ENCODE measurements at places on chromosomes 16 and 17.

DNA sequence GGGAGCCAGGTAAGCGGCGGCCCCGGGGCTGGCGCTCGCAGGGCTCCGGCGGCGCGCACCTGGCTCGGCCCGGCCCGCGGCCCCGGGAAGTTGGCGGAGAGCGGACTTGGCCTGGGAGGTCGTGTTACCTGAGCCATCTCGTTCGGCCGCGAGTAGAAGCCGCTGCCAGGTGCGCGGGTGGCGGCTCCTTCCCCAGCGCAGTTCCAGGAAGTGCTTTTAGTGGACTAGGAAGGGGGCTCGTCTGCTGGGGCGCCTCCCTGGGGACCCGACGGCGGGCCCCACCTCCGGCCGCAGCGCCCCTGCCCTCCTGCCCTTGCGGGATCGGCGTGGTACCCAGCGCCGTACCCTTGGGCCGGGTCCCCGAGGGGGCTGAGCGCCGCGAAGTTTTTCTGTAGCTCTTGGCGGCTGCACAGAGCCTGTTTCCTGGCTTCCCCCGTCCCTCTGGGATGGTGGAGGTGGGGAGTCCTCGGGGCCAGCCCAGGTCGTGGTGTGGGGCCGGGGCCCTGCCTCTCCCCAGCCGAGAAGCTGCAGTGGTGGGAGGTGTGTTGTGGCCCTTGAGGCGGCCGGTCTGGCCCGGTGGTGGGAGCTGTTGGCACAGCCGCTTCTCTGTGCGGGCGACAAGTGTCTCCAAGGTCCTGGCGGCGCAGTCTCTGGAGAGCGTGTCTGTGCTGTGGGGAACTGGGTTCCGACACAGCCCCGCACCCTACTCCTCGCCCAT, 96.9 kb downstream of the RAB11FIP4 start:
- DNase-seq: no peak

GRCh38 chr17:60167065-60167741, 17.4 kb downstream of the CA4 start:
- DNase-seq: no peak

GRCh38 chr16:2194166-2194834, 2.1 kb downstream of the CASKIN1 start:
- DNase-seq: no peak

DNA sequence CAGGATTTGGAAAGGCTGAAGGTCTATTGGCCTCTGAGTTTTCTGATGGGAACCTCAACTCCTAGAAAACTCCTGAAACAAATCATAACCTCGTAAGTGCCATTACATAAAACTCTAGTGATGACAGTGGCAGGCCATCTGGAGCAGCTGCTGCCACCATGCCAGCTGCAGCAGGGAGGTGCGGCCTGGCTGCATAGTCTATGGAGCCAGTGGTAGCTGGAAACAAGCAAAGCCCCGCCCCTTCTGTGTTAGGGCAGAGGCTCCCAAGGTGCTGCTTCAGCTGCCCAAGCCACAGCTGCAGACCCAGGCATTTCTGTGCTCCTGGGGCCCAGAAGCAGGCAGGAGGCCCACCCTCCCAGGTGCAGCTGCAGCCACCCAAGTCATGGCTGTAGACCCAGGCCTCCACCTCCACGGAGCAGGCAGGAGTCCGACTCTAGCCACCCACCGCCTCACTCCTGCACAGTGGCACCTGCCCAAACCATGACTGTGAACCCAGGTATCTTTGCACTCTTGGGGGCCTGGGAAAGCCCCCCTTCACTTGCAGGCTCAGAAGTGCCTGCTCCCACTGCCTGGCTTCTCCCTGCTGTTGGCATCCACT, 254.1 kb upstream of the KCNJ16 start:
- no peak for DNase-seq

- DNase-seq: no peak
Observed at GRCh38 chr16:4454623-4455022, 19.8 kb downstream of the NMRAL1 start.

GRCh38 chr16:4801051-4801961, 1.1 kb downstream of the ROGDI start:
- no peak for DNase-seq

DNA sequence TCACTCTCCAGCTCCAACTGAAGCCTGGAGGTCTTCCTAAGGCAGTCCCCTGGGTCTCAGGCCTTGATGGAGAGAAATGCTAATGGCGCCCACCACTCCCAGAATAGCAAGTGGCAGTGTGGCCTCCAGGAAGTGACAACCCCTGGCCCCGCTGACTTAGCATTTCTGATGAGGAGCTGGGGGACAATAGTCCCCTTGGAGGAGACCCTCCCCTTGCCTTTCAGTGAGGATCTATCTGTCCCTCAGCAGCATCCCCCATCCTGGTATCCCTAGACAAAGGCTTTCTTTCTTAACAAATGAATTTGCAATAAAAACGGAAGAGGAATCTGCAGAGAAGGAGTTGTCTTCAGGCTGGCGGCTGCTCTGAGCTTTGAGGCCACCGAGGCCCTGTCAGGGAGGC, 68.8 kb downstream of the LITAF start:
- DNase-seq: no peak

- peak; percentile 42 for DNase-seq
Observed at GRCh38 chr16:65123396-65124211, 1.7 kb upstream of the CDH11 start.

DNA sequence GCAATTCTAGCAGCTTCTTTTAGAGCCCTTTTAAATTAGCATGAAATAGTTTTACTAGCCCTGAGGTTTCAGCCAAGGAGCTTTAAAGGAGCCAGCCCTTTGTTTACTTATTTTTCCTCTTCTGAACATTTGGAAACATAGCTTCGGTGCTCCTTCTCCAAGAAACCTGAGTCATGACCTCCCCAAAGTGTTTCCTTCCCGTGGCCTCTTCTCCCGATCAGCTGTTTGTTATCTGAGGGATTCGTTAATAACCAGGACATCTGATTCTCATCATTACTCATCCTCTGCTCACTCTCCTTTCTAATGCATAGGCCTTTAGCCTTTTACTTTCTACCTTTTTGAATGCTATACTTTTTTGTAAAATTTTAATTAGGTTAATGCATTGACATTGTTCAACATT, 204.5 kb downstream of the WWOX start:
- no peak for DNase-seq

GRCh38 chr17:19867329-19868078, at the start of gene ULK2:
Gene ULK2, minus strand, starts transcription at chr17:19867936. Its CDS starts 519 bp downstream, at chr17:19867417.
- peak; percentile 69 for DNase-seq

DNA sequence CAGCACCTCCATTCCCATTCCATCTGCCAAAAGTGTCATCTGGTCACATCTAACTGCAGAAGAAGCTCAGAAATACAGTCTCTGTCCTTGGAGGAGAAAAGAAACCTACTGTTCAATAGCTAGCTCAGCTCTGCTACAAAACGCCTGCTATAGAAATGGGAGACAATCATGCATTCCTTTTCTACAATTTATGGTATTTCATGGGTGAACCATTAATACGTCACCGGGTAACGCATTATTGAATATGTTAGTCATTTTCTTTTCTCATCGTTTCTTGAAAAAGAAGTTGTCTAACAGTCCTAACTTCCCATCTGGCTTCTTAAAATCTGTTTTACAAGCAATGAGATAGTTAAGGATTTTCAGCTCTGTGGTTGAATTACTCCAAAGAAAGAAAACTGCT, 496.7 kb upstream of the RBFOX1 start:
- no peak for DNase-seq

- DNase-seq: peak; percentile 36
Observed at GRCh38 chr16:68529931-68530701, 9.0 kb upstream of the ZFP90 start.

DNA sequence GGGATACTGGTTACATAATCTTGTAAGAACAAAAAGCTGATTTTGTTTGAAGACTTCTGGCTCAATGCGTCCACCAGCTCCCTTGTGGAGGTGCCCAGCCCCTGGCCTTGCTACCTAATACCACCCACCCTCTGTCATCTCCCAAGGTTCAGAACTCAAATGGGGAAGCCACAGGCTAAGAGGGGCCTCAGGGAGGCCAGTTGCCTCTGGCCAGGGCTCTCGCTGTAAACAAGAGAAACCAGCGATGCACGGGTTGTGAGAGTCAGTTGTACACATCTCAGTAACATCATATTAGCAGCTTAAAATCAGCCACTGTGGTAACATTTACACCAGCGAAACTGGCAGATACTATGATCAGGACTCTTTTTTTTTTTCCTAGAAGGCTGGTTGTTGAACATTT, 6.0 kb downstream of the TEKT5 start:
- DNase-seq: no peak

GRCh38 chr16:9787717-9788116, 394.5 kb downstream of the GRIN2A start:
- DNase-seq: no peak

- DNase-seq: no peak
Observed at GRCh38 chr16:72635694-72636093, 412.2 kb downstream of the ZFHX3 start.

- DNase-seq: no peak
Observed at GRCh38 chr16:76653390-76654026, 376.3 kb downstream of the CNTNAP4 start.

- DNase-seq: no peak
Observed at GRCh38 chr16:24986512-24987303, 28.5 kb downstream of the ARHGAP17 start.

- DNase-seq: no peak
Observed at GRCh38 chr17:55452139-55452790, 30.6 kb upstream of the MMD start.

DNA sequence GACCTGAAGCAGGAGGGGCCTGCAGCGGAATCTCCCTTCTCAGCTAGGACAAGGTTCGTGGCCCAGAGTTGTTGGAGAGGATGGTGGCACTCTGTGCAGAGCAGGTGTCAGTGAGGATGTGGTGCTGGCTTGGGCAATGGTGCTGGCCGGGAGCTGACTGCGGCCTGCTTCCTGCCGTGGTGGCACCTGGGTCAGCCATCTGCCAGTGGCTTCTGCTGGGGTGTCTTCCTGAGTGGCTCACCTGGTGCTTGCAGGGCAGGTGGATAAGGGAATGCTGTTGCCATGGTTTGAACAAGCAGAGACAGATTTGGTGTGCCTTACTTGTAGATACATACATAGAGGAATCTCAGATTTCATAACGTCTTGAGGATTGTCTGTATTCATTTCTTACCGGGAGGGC, 69.6 kb downstream of the SEC14L1 start:
- DNase-seq: no peak

DNA sequence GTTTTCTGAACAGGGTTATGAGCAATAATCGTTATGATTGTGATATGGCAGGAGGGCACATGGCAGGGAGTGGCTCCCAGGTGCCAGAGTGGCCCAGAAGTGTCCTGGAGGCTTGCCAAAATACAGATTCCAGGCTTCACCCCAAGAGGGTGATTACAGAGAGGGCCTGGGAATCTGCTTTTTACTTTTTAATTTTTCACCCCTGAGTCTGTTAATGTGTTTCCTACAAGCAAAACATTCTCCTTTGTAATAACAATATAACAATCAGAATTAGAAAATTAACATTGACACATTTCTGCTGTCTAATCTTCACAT, 212.4 kb downstream of the SNX29 start:
- no peak for DNase-seq

- DNase-seq: no peak
Observed at GRCh38 chr17:52824542-52824941, 666.0 kb upstream of the CA10 start.

GRCh38 chr17:6428207-6428965, 6.5 kb downstream of the AIPL1 start:
- no peak for DNase-seq

Measured in C1 segment of cervical spinal cord (tissue), 14 donors.